Stimulated activated CD8-positive, alpha-beta memory T cell treated with anti-CD3 and anti-CD28 coated beads, Interleukin-15, amount 100 ng/mL, for 48 hours (primary cell): ENCODE measurements at places on chromosomes 12 and 14.

DNA sequence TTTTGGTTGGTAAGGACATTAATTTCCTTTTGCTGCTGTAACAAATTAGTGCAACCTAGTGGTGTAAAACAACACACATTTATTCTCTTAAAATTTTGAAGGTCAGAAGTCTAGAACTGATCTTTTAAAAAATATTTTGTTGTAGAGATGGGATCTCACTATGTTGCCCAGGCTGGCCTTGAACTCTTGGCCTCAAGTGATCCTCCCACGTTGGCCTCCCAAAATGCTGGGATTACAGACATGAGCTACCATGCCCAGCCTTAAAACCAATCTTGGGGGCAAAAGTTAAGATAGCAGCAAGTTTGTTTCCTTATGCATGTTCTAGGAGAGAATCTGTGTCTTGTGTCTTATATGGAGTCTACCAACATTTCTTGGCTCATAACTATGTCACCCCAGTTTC, 55.8 kb downstream of the MIA2 start:
- no peak for DNase-seq

DNA sequence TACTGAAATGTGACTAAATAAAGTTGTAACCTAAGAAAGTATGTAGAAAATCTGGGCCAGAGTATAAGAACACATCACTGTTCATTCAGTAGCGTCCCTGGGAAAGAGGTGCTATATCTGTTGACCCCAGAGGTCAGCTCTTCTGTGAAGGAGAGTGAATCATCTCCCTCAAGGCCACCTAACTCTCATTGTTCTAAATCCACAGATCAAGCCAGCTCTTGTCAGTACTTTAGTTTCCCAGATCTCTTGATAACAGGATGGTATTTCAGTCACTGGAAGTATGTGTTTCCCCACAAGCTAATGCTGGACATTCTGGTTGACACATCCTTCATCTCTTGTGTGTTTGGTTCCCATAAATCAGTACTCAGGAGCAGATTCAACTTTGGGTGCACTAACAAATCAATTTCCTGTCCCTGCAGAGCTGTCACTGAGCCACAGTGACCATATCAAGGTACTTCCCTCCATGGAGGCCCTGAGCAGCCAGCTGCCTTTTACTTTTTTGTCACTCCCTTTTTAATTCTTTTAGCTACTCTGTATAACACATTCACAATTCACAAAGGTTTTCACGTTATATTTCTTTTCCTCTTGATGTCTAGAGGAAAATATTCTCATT, 7.8 kb downstream of the KRT1 start:
- no peak for DNase-seq

DNA sequence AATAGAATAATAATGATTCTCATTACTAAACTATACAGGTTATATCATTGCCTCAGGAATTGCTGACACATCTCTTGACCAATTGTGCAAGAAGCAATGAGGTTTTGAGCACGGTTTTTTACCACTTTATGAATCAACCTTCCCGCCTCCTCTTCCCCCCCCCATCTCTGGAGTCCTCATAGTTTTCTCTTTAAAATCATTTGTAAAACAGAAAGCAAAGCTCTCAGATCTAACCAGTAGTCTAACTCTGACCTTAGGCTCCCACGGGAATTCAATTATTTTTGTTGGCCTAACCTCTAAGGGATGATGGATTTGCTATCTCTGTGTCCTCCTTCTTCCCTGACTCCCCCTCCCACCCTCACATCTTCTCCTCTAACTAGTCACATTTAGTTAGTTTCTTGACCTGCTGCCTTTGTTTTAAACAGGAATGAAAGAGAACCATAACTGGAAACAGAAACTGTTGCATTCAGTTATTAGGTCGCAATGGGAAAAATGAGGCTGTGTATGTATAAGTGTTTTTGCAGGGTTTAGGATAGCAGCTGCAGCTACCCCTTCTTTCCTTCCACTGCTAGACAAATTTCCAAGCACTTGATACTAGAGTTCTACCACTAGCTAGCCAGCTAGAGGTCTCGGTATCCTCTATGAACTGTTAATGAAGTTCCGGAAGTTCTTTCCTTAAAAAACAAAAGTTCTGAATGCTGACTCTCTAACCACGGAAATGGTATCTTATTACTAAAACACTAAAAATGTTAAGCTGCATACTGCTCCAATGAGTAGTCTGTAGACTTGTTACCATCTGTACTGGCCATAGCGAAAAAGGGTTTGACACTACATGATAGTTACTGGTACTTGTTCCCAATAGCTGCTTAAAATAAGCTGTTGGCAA, 65.4 kb downstream of the TAOK3 start:
- DNase-seq: peak; percentile 34

GRCh38 chr12:51005671-51006070, 20.5 kb downstream of the SLC11A2 start:
- DNase-seq: no peak

DNA sequence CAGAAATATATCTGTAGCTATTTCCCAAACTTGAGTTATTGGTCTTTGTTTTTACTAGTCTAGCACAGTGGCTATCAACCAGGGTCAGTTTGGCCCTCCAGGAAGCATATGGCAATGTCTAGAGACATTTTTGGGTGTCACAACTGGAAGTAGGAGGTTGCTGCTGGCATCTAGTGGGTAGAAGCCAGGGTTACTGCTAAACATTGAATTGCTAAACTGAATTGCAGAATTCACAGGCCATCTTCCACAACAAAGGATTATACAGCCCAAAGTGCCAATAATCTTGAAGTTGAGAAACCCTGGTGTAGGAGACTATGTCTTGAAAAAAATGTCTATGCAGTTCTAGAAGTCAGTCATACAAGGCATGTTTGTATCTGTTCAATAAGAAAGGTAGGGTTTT, 27.7 kb downstream of the ARHGAP5 start:
- no peak for DNase-seq

GRCh38 chr12:32874078-32874477, 22.5 kb downstream of the PKP2 start:
- DNase-seq: no peak

DNA sequence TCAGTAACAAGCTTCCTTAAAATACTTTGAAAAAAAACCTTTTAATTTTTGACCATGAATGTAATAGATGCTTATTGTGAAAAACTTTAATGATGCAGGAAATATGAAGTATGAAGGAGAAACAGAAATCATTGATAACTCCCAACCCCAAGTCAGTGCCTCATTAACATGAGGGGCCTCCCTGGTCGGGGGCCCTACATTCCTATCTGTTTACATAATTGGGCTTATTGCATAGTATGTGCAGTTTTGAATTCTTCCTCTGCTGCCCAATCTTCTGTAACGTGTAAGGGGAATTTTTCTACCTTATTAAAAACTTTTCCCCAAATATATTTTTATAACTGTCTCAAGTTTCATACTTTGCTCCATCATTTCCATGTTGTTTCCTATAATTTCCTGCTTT, 63.0 kb downstream of the SLC25A47 start:
- DNase-seq: no peak

GRCh38 chr12:14058717-14059116, 77.3 kb upstream of the GRIN2B start:
- DNase-seq: no peak

GRCh38 chr12:110821917-110822316, 24.9 kb upstream of the CCDC63 start:
- DNase-seq: no peak

DNA sequence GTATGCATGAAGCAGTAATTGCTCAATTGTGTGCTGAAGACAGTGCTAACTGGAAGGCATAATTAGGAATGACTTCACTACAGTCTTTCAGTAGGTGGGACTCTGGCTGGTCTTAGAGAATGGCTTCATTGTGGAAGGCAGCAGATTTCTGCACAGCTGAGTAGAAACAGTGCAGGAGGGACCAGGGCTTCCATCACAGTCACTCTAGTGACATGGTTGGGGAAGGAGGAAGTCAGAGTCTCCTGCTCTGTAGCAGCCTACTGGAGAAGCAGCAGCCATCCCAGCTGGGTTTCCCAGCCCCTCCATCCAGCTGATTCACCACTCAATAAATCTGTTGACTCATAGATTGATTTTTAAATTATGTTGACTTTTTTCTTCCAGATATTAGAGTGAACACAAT, 80.6 kb upstream of the DBX2 start:
- no peak for DNase-seq

DNA sequence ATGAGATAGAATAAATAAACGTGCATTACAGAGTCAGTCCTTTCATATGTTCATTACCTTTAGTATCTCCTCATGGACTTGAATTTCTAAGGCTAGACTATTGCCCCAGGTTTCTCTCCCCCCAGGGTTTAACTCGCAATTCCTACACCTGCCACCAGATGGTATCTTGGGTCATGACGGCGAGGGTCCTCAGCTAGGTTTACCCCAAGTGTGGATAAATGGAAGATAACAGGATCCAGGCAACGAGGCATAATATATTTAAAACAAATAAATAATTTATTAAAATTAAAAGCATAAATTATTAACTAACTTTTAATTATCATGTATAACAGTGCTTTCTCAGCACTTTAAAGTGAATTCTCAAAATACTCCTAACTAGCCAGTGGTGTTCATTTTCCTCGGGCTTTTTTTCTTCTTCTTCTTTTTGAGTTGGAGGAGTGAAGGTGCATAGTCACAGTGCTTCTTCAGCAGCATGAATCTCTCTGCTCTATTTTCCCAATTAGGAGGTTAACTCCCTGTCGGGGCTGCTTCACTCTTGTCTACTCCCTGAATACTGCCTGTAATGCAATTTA, 243.5 kb upstream of the CAND1 start:
- peak; percentile 10 for DNase-seq

DNA sequence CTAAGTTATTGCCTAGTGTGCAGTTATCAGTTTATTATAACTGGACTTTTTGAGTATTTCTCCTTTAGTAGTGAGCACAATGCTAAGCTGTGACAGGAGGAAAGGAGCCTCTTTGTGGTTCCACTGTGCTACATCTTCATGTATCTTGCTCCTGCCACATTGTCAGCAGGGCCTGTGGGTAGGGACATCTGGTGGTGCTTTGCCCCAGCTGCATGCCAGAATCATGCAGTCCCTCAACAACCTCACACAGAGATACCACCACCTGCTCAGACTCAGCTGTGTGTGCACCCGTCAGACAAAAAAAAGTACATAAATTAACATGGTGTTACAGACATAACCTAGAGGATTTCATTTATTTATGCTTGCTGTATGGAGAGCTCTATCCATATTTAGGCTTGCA, 51.1 kb downstream of the MIS18BP1 start:
- DNase-seq: no peak

- DNase-seq: no peak
Observed at GRCh38 chr14:53537422-53538315, 384.5 kb upstream of the DDHD1 start.

- no peak for DNase-seq
Observed at GRCh38 chr12:65335021-65335714, 56.7 kb downstream of the MSRB3 start.

DNA sequence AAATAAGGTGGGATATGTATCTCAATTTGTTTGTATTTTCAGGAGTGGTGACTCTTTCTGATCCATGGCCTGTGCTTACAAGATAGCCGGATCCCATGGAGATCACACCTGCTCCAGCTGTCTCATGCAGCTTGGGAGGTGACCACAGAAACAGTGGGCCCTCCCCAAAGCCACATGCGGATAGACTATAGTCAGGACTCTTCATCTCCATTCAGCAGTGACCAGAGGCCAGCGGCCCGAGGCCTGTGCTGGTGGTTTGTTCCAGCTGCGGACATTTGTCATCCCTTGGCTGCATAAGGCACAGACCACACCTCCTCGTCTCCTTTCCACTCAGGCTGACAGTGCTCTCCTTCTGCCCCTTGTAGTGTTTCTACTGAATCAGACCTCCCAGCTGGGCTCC, 14.7 kb upstream of the WNT5B start:
- DNase-seq: no peak

DNA sequence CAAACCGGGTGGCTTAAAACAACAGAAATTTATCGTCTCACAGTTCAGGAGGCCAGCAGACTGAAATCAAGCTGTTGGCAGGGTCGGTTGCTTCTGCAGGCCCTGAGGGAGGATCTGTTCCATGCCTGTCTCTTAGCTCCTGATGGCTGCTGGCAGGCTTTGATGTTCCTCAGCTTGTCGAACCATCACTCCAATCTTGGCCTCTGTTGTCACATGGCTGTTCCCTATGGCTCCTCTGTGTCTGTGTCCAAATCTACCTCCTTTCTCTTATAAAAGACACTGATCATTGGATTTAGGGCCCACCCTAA, 14.0 kb downstream of the NFATC4 start:
- DNase-seq: no peak
